ENCODE measurements at places on chromosomes 7 and 10.

DNA sequence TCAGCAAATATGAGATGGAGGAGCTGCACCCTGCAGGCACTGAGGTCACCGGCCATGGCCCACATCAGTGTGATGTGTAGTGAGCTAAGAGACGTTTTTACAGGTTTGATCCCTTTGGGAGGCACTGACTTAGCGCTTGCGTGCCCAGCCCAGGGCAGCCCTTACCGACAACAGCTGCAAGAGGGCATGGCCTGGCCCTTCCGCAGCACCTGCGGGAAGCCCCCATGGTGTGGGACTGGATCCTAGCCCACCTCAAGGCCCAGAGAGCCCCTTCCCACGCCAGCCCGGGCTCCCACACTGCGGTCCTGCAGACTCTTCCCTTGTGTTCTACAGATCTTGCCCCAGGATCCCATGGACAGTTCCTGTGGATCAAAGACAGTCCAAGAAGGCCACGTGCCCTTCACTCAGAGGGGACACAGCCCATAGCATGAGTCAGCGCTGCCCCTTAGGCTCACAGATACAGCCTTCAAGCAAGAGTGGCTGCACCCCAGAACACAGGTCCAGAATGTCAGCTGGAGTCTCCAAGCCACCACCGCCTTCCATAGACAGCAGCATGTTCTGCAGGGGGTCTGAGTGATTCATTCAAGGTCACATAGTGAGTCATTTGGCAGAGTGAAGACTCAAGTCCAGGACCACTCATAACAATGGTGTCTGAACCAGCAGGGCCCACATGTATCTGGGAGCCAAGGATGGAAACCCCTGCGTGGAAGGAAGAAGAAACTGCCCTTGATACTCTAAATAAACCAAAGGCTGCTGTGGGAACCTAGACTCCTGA, 25.4 kb downstream of the TLL2 start:
- DNase-seq = no peak

DNA sequence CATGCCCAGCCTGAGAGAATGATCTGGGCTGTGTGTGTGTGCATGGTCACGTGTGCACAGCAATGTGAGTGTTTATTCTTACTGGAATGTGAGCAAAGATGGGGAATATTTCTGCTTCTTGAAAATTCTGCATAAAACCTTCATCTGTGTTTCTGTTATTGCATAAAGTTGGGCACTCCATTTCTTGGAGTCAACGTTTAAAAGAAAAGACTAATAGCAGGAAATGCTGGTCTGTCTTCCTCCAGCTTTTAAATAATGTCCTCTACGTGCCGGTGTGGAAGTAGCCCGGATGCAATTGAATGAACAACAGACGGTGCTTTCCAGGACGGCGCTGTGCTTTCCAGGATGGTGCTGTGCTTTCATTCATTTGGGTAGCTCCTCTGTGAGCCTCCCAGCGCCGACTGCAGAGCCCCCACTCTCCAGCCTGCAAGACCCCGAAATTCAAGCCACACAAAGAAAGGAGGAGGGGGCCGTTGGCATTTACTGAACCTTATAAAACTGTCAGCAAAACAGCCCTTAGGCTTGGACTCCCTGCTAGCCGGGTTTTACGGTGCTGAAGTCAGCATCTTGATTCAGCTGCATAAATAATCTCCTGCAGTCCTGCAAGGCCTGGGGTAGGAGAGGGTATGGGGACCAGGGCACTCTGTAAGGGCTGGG, 158.2 kb upstream of the PRKCQ start:
- DNase-seq = peak; percentile 29

DNA sequence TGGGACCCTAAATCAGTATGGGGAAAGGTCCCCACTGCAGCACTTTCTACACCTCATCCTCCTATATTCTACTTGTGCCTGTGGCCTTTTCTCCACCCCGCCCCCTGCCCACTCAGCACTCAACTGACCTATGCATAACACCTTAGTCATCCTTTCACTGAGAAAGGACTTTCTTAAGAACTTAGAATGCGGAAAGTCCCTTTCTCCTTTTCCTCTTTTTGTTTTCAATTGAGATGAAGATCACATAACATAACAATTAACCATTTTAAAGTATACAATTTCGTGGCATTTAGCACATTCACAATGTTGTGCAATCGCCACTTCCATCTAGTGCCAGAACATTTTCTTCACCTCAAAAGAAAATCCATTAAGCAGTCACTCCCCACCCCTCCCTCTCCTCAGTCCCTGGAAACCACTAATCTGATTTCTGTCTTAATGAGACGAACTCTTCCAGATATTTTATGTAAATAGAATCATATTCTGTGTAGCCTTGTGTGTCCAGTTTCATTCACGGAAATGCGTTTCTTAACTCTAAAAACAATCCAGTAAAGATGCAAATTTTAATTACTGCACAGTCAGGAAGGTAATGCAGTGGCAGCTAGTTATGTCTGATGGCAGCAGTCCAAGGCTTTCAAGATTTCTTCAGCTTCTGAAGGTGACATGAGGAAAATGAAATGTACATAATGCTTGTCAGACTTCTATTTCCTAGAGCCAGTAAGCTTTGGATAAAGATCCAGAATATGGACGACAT, 41.7 kb downstream of the FAS start:
- peak; percentile 8 for DNase-seq

DNA sequence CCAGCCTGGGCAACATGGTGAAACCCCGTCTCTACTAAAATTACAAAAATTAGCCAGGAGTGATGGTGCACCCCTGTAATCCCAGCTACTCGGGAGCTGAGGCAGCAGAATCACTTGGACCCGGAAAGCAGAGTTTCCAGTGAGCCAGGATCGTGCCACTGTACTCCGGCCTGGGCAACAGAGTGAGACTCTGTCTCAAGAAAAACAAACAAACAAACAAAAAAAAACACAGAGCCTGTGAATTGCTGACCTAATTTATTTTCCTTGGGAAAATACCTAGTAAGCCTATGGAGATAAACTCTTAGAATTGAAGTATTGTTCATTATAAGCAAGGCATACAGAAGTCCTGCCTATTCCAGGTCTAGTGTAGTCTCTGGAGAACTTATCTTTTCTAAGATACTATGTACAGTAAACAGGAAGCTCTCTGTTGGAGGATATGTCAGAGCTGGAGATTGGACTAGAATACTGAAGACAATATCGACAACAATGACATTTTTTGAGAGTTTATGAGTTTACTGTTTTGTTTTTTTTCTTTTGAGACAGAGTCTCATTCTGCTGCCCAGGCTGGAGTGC, 14.9 kb downstream of the GTF2I start:
- DNase-seq = no peak

GRCh38 chr7:145265180-145265579, 429.3 kb upstream of the TPK1 start:
- no peak for DNase-seq
